ENCODE measurements at places on chromosomes 1 and 21.

DNA sequence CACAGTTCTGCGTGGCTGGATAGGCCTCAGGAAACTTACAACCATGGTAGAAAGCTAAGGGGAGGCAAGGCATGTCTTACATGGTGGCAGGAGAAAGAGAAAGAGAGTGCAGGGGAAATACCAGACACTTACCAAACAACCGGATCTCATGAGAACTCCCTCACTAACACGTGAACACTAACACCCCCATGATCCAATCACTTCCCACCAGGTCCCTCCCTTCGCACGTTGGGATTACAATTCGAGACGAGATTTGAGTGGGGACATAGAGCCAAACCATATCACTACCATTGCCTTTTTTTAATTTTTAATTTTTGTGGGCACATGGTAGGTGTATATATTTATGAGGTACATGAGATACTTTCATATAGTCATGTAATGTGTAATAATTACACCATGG lies 23.8 kb upstream of the PPP1R8 start:
- no peak for DNase-seq

- peak; percentile 35 for DNase-seq
Observed at GRCh38 chr1:197774466-197775281, 606 bp downstream of the DENND1B start.

DNA sequence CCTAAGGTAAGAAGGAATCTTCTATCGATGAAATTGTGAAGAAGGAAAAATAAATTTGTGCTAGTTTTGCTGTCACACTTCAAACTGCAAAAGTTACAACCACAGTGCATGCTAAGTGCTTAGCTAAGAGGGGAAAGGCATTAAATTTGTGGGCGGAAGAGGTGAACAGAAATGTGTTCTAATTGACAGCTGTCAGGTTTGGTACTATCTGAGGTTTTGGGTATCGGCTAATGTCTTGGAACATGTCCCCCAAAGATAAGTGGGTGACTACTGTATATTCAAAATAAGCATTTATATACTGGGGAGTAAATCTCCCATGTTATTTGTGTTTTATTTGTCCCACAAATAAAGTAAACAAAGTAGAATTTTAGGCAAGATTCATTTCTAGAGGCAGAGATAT lies 8.0 kb downstream of the CR1 start:
- DNase-seq, result peak; percentile 53

- no peak for DNase-seq
Observed at GRCh38 chr21:30434033-30434631, 4.1 kb downstream of the KRTAP13-4 start.

DNA sequence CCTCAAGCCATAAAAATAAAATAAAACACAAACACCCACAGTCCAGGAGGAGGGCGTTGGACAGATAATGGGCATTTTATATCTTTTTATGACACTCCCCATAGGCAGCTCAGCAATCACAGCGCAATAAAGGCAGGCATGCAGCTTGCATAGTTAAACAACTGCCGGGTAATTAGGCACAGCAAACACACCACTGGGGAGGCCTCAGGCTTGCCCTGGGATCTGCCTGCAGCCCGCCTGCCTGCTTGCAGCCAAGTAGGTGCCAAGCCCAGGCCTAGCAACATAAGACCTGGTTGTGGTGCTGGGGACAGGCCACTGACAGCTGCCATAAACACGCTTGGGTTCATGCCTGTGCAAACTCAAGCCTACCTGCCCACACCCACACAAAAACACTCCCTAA lies 54.2 kb downstream of the DMAP1 start:
- no peak for DNase-seq

DNA sequence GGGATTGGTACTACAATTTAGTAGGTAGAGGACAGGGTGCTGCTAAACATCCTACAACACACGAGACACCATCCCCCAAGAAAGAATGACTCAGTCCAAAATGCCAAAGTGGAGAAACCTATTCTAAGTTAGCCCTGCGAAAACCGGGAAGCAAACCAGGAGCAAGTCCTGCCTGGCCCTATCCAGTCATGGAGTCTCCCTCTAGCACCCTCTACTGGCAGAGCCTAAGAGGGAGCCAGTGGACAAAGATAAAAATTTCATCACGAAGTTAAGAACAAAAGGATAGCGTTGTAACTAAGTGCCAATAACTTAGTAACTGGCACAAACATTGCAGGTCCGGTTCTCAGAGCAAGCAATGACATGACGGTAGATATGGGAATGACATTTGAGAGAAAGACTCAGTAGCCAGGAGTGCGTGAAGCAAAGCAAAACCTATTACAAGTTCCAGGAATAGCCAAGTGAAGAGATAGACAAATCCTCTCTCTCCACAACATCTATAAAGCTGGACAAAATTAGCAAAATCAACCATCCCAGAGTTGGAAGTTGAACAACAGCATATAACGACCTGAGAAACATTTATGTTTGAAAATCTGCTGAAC lies 383.5 kb downstream of the OMA1 start:
- DNase-seq, result peak; percentile 17

GRCh38 chr21:37757606-37758376 lies 158.5 kb downstream of the KCNJ6 start:
- no peak for DNase-seq

GRCh38 chr1:86965827-86966182 lies 51.4 kb downstream of the HS2ST1 start:
- DNase-seq, result no peak

DNA sequence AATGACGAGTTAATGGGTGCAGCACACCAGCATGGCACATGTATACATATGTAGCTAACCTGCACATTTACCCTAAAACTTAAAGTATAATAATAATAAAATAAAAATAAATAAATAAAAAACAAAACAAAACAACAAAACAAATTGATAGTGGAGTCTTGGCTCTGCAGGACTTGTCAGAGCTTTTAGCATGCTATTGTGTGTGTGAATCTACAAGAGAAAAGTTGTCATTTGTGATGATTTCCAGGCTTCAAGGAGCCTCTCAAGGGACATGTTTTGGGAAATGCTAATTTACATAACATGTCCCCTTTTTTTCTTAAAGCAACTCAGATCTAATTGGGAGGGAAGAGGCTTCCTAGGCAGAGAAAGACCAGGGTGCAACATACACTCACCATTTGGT lies 9.1 kb downstream of the IL22RA1 start:
- no peak for DNase-seq

- no peak for DNase-seq
Observed at GRCh38 chr1:84665703-84666317, 24.5 kb downstream of the SSX2IP start.

- DNase-seq, result no peak
Observed at GRCh38 chr1:32341971-32342370, 5.9 kb upstream of the MARCKSL1 start.

- no peak for DNase-seq
Observed at GRCh38 chr1:29875557-29876028, 639.3 kb downstream of the PTPRU start.

DNA sequence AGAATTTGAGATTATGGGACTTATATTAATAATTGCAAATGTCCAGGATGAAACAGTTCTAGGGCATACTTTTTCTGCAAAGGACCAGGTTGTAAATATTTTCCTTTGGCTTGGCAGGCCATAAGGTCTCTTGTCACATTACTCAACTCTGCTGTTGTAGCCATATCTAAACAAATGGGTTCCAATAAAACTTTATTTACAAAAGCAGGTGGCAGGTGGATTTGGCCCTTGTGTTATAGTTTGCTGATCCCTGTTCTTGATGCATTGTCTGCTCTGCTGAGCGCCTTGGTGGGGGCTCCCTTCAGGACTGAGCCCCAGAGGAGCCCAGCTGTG lies 258.5 kb downstream of the FOXD2 start:
- DNase-seq, result no peak

GRCh38 chr1:109447524-109447923 lies 18.8 kb upstream of the SYPL2 start:
- DNase-seq, result no peak

DNA sequence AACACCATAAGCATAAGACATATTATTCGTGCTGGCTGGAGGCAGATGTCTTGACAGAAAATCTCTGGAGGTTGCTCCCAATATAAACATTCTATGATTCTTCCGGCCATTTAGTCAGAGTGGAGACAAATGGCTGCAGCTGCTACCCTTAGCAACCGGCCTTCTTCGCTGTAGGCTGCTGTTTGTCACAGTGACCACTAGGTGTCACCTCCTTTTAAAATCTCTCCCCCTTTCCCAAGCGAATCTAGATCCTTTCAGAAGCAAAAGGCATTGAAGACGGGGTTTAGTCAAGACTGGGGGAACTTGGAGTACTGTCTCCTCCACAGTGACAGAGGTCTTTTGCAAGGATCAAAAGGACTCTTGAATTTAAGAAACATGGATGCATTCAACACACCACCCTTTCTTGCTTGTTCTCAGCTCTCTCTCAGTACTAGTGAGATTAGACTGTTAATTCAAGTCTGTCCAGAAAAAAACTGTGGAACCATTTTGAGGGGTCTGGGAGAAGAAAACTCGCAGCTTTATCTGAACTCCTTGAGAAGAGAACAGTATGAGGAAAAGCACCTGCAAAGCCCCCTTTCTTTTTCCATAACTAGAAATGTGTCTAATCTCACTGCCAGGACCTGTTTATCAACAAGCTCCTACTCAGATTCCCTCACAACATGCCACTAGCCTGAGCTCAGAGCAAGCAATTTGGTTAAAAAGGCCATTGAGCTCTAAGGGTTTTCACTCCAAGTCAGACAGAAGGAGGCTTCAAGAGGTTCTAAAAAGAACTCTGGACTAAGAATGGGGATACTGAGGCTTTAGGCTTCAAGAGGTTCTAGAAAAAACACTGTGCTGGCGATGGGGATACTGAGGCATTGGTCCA lies 408.3 kb upstream of the PLXNA2 start:
- DNase-seq, result peak; percentile 23

DNA sequence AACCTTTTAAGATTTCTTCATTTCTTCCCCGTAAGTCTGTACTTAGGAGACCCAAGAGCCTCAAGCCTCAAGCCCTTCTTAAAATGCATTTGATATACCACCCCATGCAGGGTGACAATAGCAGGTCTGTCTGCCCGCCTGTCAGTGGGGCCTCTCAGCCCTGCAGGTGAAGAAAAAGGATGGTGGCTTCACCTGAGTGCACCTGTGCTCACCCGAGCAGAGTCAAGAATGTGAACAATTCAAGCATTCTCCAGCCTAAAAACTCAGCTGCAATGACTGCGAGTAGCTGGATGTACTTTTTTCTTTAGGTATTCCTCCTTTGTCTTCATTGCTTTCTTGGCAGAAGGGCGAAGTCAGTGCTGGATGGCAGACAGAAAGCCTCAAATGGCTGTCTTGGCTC lies 203.3 kb downstream of the LMX1A start:
- no peak for DNase-seq

- no peak for DNase-seq
Observed at GRCh38 chr1:51264451-51264850, 28.4 kb downstream of the RNF11 start.

GRCh38 chr1:43853161-43853921 lies 80.3 kb upstream of the ARTN start:
- DNase-seq, result peak; percentile 14

DNA sequence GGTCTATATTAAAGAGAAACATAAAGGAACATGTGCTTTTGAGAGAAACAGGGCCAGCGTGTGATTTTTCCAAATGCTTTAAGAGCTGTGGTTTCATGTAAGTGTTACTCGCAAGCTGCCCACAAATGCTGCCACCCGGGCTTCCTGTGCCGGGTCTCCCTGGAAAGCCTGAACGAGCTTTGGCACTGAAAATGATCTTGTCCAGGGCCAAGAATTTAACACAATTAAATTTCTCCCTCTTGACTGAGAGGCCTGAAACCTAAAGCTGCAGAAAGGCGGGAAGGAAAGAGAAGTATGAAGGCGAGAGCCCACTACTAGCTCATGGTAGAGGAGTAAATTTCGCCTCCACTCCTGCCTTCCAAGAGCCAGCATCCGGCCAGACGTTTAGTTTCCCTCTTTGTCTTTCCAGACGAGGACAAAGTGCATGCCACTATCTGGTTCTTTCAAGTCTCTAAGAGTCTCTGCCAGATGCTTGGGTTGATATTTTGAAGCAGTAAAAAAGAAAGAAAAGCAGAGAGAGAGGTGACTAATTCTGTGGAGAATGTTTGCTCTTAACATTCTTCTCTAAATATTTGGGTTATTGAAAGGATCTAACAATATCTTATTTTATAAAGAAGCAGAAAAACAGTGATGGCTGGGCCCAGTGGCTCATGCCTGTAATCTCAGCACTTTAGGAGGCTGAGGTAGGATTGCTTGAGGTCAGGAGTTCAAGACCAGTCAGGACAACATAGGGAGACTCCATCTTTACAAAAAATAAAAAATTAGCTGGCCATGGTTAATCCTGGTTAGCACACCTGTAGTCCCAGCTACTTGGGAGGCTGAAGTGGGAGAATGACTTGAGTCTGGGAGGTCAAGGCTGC lies 100.0 kb upstream of the HNRNPU start:
- no peak for DNase-seq

GRCh38 chr1:43073490-43074230 lies 98.4 kb downstream of the EBNA1BP2 start:
- DNase-seq, result peak; percentile 89

Measured in hematopoietic multipotent progenitor cell treated with erythropoietin and hydrocortisone succinate and interleukin-3 and kit ligand, for 15 days (in vitro differentiated cells).